K562 (cell line): ENCODE measurements at places on chromosomes 16 and 17.

DNA sequence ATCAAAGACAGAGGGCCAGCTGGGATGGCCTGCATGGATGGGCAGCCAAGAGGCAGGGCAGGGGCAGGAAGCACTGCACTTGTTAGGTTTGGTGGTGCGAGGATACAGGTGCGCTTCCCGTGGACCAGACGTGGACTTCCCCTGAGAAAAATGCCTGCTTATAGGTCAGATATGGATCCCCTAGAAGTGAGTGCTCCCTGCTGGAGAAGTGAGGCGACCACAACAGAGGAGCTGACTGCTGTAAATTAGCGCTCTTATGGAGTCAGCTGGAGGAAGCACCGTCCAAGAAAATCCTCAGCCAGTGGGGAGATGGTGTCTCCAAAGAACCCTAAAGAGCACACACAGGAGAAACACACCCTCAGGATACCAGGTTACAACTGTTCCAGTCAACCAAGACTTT, 27.7 kb upstream of the CCDC182 start:
- DNase-seq = no peak

- DNase-seq = no peak
Observed at GRCh38 chr17:63645775-63646487, 23.7 kb downstream of the MAP3K3 start.

- no peak for DNase-seq
Observed at GRCh38 chr16:15853021-15853420, 3.8 kb downstream of the MYH11 start.

DNA sequence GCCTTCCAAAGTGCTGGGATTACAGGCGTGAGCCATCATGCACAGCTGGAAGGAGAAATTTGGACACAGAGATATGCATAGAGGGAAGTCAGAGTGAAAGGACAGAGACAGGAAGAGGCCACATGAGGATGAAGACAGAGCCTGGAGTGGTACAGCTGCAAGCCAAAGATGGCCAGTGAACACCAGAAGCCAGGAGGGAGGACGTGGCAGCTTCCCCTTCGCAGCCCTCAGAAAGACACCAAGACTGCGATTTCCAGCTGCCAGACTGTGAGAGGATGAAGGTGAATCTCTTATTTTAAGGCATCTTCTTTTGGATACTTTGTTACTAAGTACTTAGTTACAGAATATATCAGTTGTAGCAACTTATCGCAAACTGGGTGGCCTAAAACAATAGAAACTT, 60.5 kb upstream of the PLCG2 start:
- no peak for DNase-seq

- DNase-seq = no peak
Observed at GRCh38 chr17:35807371-35808144, 1.7 kb upstream of the TAF15 start.

DNA sequence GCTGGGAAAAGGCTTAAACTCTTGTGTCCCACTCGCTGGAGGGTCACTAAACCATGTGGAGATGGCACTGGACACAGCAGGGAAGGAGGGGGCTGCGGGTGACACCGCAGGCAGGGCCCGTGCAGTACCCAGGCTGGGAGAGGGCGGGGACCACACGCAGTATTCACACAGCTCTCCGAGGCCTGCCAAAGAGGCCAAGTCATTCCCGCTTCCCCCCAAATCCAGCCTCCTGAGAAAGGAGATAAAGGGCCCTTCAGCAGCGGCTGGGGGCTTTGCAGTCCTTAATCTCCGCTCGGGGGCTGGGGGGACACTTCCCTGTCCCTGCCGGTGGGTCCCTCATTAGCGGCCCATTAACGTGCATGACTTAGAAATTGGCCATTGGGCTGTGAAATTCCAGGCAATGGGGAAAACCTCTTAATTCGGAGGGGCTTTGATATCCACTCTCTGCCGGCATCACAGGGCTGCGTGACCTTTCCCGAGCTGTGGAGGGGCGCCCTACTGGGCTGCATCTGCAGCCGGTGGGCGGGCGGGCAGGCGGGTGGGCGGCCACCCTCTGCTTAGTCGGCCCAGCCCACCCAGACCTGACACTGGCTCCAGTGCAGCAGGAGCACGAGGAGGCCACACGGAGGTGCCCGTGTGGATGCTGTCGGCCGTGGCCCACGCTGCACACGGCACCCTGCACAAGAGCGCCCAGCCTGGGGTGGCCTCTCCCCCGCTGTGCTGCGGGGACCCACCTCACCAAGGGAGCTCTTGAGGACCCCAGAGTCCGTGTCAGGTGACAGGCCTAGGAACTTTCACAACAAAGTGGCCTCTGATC, 2.6 kb upstream of the SLC38A8 start:
- DNase-seq = no peak

GRCh38 chr17:72538443-72538842, 417.6 kb downstream of the SOX9 start:
- no peak for DNase-seq

DNA sequence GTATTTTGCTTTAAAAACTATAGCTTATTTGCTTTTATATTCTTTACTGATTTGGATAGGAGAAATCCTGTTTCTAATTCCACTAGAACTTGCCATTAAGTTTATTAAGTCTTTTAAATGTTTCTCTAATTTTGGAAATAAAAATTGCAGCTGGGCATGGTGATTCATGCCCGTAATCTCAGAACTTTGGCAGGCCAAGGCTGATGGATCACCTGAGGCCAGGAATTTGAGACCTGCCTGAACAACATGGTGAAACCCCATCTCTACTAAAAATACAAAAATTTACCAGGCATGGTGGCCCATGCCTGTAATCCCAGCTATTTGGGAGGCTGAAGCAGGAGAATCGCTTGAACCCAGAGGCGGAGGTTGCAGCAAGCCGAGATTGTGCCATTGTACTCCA, 30.7 kb downstream of the DNAH17 start:
- DNase-seq = no peak

DNA sequence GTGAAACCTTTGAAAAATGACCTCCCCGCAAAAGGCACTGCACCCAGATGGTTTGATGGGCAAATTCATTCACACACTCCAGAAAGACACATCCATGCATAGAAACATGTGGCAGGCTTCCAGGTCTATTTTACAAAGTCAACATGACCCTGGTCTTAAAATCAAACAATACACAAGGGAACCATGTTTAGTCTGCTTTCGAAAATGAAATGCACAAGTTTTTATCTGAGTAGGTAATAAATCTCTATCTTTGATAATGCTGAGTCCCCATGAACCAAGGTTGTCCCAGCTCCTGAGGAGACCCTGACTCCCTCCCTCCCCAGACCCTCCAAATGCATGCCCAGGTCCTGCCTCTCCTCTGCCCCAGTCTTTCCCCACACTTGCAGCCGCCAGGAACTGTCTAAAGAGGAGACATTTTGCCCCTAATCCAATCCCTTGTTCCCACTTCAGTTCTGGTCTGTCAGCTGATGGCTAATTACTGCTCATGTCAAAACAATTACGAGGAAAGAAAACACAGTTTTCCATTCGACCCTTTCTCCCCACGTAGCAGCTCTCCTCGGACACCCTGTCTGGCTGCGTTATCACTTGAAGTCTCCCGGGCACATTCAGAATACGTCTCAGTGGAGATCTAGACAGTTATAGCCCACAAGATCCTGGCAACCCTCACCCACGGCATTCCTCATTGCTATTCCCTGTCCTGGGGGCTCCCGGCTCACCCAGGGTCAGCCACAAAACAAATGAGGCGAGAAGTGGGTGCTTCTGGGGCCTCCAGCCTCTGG, 68.8 kb upstream of the RCVRN start:
- DNase-seq = no peak

DNA sequence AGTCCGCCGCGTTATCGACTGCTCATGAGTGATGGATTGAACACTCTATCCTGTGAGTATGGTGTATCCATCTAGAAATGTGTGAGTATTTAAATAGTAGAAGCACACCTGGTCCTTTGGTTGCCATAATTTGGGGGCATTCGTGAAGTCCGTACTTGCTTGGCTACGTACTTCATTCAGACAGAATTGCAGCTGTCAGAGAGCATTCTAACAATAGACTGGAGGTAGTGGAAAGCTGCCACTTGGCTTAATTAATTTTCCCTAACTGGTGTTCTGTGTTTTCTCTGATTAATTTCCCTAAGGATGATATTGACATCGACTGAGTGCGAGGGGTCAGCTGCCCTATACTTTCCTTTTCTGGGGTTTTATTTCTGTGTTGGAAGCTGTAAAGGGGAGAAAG, 14.1 kb downstream of the RPA1 start:
- DNase-seq = no peak

GRCh38 chr17:7225711-7226331, 6.1 kb downstream of the ACADVL start:
- no peak for DNase-seq

DNA sequence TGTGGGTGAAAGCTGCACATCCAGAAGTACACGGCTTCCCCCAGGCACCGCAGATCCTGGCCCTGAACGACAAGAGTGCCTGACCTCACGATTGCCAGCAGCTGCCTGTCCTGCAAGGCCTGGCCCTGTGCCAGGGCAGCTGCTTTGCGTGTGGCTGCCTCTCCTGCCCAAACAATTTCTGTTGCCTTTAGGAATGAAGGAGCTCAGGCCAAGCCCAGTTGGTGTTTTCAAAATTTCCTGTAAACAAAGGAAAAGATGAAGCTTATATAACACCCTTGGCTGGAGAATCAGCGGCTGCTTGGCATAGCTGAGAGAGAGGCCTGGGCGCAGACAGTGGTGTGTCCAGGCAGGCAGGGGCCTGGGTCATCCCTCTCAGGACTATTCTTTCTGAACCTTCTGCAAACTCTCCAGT, 11.7 kb upstream of the SLC47A2 start:
- no peak for DNase-seq

GRCh38 chr16:81728435-81728834, 50.7 kb upstream of the PLCG2 start:
- DNase-seq = no peak

- DNase-seq = no peak
Observed at GRCh38 chr16:28866454-28866804, 2.8 kb downstream of the SH2B1 start.

GRCh38 chr17:32143527-32143870, 1.2 kb downstream of the RHOT1 start:
- DNase-seq = no peak

GRCh38 chr17:8185582-8186445, 4.2 kb downstream of the BORCS6 start:
- DNase-seq = peak; percentile 78

- DNase-seq = no peak
Observed at GRCh38 chr17:38727736-38728135, 2.4 kb upstream of the CISD3 start.

DNA sequence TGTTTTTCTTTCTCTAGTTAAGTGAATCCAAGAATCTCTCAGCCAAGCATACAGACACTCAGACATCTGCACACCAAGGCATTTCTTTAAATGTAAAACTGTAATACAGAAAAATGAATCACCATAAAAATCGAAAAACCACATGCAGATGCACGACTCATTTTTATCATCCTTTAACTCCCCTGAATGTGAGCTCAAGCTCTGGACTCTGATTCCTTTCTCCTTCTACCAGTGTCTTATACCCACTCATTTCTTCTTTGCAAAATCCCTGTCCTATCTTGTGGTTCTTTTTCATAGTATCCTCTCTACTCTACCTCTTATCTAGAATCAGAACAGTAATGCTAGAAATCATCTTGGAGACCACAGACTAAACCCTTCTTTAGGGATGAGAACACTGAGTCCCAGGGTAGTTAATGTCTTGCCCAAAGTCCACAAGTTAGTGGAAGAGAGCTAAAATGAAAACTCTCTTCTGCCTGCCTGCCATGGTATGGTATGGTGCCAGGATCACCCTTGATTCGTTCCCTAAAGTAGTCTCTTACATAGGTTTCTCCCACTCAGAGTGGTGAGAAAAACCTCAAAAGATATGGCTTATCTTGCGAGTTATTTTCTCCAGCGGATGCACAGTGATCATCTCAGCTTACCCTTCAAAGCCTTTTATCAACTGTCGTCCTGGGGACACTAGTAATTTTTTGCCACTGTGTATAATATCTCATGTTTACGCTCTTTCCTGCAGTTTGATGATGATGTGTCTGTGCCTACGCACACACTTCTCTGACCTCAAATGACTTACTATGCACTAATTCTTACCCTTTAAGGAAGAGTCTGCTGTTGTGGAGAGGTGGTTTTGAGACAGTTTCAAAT, 30.2 kb downstream of the BRD7 start:
- DNase-seq = peak; percentile 39

GRCh38 chr17:77414811-77415400, 274.1 kb downstream of the SEC14L1 start:
- no peak for DNase-seq

DNA sequence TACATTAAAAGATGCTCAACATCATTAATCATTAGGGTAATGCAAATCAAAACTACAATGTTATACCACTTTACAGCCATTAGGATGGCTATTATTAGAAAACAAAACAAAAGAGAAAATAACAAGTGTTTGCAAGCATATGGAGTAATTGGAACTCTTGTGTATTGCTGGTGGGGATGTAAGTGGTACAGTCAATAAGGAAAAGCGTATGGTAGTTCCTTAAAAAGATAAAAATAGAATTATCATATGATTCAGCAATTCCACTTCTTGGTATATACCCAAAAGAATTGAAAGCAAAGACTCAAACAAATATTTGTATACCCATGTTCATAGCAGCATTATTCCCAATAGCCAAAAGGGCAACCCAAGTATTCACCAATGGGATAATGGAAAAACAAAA, 1.4 kb upstream of the CAPNS2 start:
- no peak for DNase-seq

DNA sequence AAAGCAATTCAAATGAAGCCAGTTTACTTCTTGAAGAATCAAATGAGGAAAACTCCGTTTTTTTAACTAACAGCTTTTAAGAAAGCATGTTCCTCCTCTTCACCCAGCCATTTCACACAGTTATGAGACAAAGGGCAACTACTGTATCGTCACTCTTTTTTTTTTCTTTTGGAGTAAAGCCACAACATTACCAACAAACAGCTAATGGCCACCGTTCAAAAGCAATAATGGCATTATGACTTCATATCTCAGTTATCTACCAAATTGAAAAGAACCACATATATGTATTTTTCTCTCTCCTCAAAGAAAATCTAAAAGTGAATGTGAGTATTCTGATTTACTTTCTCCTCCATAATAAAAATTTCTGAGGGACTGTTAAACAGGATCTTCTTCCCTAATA, 14.5 kb downstream of the GRB2 start:
- DNase-seq = no peak

- no peak for DNase-seq
Observed at GRCh38 chr17:82864713-82865248, 25.0 kb upstream of the ZNF750 start.
